HuH-7.5 (cell line): ENCODE measurements at places on chromosomes 7 and 10.

DNA sequence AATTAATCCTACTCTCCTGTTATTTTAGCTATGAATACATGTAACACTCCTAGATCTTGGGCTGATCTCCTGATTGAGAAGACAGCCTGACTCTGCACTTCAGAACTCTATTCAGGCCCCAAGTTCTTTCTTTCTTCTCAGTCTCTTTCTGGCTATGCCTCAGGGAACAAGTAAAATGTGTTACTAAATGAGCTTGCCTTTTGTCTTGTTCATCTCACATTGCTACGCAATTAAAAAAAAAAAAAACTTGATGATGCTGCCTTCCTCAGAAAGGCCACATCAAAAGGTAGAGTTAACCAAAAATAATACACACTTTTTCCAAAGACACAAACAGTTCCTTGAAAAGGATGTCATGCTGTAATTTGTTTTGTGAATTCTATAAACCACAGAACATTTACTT, 258.1 kb downstream of the TWIST1 start:
- no peak for DNase-seq

GRCh38 chr7:27172823-27173510, 1.2 kb downstream of the HOXA10 start:
- peak; percentile 80 for DNase-seq

DNA sequence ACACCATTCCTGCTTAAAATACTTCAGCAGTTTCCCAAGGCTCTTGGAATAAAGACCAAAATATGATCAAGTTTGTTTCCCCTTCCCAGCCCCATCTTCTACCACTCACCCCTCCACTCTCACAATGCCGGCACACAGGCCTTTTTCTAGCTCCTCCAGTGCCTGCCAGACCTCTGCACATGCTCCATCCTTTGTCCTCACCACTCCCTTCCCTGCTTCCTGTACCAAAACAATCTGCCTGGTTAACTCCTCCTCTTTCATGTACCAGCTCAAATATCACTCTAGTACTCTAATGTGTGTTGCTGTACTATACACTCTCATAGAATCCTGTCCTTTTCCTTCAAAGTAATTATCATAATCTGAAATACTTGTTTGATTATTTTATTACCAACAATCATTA, 19.4 kb downstream of the SCRN1 start:
- no peak for DNase-seq

- DNase-seq = no peak
Observed at GRCh38 chr10:17523917-17524316, 69.5 kb upstream of the ST8SIA6 start.

- no peak for DNase-seq
Observed at GRCh38 chr10:105514106-105514505, 873.0 kb downstream of the SORCS3 start.

DNA sequence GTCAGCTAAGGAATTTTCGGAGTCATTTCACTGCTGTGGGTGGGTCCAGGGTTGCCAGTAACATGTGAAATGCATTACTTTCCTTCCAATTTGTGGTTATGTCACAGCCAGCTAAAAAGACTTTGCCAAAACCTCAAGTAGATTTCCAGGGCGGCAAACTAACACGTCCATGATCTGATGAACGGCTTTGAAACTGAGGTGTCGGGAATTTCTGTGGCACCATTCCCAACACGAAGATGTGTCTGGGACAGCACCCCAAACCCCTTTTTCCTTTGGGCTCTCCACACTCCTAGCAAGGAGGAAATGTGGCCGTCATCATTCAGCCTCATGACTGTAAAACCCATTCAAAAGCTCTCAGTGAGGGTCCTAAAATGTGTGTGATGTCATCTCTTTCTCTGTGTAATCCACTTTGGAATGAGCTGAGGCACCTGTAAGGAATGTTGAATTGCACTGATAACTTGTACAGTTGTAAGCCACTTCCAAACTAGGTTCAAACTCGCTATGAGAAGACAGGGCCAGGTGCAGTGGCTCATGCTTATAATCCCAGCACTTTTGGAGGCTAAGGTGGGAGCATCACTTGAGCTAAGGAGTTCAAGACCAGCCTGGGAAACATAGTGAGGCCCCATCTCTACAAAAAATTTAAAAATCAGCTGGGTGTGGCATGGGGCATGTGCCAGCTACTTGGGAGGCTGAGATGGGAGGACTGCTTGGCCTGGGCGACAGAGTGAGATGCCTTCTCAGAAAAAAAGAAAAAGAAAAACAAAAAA, 146.1 kb upstream of the FRMD4A start:
- no peak for DNase-seq

- DNase-seq = no peak
Observed at GRCh38 chr10:130439766-130440165, 303.6 kb downstream of the GLRX3 start.

- no peak for DNase-seq
Observed at GRCh38 chr10:86964847-86965190, 3.5 kb upstream of the ADIRF start.

DNA sequence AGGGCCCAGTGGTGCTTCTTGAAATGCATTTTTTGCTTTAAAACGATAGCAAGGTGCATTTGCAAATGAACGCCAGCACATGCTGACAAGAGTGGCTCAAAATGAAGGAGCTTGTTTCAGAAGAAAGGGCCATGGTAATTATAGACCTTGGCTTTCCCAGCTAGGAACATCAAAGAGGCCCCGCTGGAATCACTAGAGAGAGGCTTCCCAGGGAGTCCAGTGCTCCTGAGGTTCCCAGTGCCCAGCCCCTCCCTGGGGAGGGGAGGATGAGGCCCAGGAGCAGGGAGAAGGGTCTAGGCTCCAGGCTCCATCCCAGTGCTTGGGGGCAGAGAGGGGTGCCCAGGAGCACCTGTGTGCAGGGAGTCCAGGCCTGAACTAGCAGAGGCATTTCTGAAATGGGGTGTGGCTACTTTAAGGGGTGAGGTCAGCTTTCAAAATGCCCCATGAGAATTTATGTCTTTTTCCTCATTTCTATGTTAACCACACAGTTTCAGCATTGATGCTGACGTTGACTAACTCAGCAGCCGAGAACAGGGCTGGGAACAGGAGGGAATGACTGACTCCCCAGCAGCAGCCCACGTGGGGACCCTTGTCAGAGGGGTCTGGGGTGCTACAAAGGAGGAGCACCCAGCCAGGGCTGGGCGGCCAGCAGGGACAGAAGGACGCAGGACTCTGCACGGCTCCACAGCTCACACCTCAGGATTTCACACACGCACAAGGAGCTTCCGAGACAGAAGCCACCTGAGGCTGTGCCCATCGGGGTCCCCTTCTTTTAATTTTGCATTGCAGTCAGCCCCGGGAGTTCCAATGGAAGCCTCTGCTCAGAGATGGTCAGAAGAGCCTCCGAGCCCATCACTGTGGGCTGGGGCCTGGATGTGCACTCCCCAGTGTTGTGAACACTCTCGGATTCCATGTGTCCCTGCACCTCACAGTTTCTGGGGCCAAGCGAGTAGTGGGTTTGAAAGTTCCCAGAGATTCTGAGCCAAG, 570.2 kb downstream of the PTPRN2 start:
- DNase-seq = no peak

GRCh38 chr7:51665045-51665780, 348.6 kb upstream of the COBL start:
- DNase-seq = no peak

- DNase-seq = no peak
Observed at GRCh38 chr7:27374958-27375841, 132.6 kb downstream of the EVX1 start.

DNA sequence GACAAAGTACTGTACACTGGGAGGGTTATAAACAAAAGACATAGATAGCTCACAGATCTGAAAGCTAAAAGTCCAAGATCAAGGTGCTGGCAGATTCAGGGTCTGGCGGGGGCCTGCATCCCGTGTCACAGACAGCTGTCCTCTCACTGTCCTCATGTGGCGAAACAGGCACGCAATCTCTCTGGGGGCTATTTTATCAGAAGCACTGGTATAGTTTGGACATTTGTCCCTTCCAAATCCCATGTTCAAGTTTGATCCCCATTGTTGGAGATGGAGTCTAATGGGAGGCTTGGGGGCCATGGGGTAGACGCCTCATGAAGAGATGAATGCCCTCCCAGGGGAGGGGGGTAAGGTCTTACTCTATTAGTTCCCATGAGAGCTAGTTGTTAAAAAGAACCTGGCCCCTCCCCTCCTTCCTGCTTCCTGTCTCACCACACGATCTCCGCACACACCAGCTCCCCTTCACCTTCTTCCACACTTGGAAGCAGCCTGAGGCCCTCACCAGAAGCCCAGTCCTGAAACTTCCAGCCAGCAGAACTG, 72.5 kb upstream of the UCN3 start:
- DNase-seq = no peak

GRCh38 chr7:51451751-51452476, 135.3 kb upstream of the COBL start:
- no peak for DNase-seq

DNA sequence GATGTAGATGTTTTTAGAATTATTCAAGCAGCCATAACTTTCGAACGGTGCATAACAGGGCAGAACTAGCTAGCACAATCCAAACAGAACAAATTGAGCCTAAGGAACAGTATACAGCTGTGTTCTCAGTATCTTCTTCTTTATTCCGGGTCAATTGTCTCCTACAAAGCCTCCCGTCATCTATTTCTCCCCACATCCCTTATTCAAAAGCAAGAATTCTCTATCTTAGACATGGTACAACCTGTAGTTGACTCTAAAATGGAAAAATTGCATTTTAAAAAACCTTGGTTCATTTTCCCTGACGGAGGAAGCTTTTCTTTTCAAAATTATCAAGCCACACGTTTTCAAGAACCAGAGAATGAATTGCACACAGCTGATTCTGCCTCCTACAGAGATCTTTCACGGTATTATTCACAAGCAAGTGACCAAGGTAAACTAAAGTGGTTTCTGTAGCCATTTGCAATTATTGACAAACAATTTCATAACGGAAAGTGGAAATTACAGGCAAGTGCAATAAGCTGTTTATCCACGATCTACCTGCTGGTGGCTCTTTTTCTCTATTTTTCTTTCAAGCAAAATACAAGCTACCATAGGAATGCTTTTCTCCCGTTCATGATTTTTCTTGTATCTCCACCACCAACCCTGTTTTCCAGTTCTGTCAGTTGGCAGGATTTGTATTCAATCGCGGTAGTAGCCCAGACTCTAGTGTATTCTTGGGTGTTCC, 2.3 kb downstream of the GRM8 start:
- DNase-seq = no peak

GRCh38 chr7:137695942-137696341, 150.8 kb downstream of the DGKI start:
- peak; percentile 8 for DNase-seq

GRCh38 chr10:131811630-131812403, 89.0 kb upstream of the PPP2R2D start:
- no peak for DNase-seq

GRCh38 chr10:86951184-86951761, 6.1 kb downstream of the MMRN2 start:
- DNase-seq = no peak

DNA sequence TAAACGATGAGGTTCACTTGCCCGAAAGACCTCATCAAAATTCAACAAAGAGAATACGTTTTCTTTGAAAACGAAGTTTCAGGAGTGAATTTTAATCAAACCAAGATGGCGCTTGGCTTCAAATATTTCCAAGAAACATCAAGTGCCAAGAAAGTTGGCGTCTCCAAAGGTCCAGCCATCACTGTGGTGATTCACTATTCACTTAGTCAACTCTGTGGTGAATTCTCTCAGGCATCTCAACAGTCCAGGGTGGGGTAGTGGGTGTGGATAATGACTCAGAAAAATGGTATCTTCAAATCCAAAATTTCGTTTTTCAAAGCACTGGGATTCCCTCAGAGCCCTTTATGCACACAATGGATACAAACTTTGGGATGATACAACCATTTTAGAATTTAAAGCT, 133.1 kb downstream of the SVIL start:
- no peak for DNase-seq

DNA sequence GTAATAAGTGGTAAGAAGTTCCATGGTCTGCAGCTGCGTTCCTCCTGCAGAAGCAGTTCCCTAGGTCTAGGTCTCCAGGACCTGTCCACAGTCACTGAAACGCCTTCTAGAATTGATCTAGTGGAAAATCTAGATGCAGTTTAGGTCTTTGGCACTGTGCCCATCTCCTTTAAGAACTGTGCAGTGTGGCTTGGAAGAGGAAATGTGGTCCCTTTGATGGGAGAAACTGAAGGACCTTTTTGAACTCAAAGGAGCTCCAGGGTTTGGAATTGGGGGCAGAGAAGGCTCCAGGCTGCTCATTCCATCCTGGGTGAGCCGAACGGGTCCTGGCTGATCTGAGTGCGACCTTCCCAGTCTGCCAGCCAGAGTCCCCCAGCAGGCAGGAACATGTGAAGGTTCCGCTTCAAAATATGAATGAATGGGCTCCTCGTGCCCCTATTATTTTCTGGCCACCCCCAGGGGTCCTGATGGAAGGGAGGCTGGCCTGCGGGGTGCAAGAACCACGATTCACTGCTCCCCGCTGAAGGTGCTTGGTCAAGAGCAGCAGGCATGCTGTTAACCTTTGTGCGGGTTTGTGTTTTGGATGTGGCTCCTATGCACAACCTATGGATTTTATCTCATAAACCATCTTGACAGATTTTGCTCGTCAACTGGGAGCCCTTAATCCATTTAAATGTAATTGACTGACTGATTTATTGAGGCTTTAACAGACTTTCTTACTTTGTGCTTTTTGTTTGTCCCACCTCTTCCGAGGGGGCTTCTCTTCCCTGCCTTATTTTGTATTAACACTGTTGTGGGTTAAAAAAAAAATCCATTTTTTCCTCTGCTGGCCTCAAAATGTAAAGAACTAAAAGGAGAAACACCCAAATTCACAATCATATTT, 36.7 kb downstream of the ZNF467 start:
- no peak for DNase-seq

DNA sequence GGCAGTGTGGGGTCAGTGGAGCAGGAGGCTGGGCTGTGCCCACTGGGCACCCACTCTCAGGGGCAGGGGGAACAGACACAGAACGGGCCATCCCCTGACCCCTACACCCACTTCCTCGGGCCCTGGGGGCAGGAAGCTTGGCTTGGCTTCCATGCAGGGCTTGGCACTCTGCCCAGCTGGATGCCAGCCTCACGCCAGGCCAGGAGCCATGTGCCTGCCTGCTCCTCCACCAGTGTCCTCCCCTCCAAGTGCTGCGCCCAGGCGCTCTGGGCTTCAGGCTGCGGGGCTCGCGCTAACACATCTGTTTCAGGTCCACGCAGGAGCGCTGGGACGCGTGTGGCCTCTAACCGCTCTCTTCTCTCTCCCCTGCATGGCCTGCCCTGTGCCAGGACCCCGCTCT, 12.7 kb downstream of the LDB3 start:
- DNase-seq = no peak

- no peak for DNase-seq
Observed at GRCh38 chr7:77409005-77409738, 7.0 kb downstream of the GSAP start.

DNA sequence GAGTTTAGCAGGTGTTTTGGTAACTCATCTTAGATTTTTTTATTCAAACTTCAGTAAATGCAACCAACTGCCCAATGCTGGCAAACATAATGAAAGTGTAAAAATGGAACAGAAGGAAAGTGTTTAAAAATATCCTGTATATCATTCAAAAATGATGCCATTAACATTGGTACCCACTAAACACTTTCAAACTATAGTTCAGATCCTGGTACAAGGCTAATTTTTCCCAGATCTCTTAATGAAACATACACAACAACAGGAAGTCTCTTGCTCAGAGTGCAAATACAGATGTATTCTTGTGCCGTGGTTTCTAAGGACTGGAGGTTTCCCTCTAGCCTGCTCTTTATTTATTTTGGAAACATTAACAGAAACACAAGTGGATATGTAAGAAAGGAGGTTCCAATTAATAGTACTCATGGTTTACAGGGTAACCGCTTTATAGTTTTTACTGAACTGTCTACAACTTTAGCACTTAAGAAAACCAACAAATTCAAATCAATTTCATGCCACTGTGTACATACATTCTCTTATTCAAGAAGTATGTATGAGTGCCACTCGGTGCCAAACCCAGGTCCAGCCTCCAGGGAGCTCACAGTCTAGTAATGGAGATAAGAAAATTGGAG, 176.0 kb upstream of the AKR1E2 start:
- no peak for DNase-seq
